GOT3 (cell line): ENCODE measurements at places on chromosomes 11 and 22.

DNA sequence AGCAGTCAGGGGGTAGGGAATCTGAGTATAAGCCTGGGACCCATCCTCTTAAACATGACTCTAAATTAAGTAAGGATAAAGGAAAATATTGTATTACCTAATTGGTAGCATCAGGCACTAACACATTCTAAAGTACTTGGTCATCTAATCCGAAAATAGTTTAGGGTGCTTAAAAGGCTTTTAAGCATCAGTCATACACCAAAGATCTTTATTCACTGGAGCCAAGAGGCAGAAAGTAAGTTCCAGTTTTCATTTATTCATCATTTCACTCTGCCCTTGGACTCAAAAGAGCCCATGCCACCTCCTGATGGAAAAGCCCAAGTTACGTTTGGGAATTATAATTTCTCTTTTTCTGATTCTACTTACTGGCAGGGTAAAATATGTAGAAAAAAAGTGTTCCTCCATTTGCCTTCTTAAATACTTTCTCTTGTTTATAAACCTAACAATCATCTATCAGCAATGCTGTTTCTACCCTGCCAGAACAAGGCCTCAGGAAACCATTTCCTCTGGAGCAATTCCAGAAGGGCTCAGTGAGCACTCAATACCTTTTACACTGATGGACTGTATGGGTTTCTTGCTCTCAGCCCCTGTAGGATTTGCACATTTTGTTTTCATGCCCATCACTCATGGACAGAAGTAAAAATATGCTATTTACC lies 120.1 kb upstream of the SLC5A12 start:
- DNase-seq = no peak

DNA sequence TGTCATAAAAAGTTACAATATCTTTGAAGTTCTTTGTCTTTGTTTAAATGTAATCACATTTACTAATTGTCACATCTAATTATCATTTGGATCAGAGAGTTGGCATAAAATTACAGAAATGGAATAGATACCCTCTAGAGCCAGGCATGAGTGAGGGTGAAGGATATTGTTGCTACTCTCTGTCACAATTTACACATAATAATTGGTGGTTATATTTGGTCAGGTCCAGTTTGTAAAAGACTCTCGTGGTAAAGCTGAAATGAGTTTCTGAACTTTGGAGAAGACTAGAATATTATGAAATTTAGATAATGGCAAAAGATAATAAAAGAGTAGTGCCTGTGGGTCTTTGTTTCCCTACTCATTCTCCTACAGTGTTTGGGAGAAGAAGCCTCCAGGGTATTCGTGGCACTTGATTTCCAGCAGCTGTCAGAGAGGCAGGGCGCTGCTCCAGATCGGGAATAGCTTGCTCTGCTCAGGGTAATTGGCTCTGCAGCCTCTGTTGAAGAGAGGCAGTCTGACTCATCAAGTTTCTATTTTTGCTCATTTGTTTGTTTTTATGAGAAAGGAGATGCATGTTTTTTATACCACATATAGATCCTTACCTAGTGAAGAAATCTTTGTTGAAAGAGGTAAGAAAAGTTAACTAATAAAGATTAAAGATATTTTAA lies 349.9 kb downstream of the CNTN5 start:
- no peak for DNase-seq

DNA sequence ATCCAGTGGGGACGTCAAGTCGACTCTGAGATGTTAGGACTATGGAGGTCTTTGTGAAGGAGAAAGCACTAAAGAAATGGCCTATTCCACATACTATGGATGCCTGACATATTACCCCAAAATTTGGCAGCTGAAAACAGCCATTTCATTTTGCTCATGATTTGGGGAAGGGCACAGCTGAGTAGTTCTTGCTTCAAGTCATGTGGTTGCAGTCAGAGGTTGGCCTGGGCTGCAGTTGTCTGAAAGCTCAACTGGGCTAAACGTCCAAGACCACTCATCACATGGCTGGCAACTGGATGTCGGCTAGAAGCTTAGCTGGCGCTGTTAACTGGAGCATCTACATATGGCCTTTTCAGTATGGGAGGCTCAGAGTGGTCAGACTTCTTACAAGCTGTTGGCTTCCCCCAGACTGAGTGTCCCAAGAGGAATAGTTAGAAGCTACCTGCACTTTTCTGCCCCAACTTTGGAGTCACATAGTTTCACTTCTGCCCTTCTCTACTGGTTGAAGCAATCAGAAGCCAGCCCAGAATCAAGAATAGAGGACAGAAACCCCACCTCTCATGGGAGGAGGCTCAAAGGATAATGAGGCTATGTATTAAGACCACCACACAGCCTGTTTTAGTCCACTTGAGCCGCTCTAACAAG lies 14.1 kb downstream of the SLC35C1 start:
- DNase-seq = no peak

- DNase-seq = no peak
Measured at GRCh38 chr22:41094041-41094593, 1.7 kb downstream of the EP300 start.

GRCh38 chr11:13480198-13480597 lies 15.6 kb downstream of the PTH start:
- no peak for DNase-seq

DNA sequence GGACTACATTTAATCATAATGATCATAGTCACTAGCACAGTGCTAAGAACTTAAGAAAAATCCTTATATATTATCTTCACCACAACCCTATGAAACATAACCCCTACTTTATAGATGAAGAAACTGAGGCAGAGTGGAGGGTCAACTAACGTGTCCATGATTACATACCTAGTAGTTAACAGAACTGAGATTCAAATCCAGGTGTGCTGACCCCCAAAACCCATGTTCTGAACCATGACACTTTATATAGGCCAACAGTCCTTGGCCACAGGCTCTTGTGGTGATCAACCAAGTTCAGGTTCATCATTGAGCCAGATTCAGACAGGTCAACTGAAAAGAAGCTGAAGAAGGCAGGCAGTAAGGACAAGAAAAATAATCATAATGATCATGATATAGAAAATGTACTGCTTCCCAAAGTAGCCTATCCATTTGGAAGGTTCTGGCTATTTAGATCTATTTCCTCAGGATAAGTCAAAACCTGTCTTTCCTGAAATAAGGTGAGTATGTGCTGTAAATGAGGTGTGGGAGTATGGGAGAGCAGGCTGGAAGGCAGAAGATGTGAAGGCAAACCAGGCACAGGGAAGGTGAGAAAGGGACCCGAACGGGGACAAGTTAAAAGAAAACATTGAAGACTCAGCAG lies 39.7 kb downstream of the MAPK1 start:
- DNase-seq = no peak

DNA sequence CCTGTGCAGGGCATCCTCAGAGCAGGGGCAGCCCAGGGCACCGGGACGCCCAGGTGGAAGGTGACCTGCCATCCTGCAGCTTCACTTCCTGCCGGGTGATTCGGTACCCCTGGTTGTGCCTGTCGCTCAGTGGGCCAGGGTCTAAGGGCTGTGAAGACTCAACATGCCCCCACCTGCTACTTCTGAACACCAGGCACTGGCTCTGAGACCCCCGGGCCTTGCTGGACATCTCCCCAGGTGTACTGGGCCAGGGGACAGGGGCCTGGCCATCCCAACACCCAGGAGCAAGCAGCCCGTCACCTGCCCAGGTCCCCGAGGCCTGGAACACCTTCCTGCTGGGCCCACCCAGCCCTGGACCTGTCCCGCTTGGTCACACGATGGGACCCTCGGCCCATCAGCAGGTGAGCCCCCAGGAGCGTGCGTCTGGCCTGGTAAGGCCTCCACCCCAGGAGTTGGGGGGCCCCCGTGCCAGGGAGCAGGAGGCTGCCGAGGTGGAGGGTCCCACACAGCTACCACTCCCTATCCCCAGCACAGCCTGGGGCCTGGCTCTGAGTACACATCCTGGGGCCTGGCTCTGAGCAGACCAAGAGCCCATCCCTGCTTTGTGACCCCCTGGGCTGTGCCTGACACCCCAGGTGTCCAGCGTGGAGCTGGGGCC lies 3.9 kb upstream of the MUC5B start:
- DNase-seq = no peak

DNA sequence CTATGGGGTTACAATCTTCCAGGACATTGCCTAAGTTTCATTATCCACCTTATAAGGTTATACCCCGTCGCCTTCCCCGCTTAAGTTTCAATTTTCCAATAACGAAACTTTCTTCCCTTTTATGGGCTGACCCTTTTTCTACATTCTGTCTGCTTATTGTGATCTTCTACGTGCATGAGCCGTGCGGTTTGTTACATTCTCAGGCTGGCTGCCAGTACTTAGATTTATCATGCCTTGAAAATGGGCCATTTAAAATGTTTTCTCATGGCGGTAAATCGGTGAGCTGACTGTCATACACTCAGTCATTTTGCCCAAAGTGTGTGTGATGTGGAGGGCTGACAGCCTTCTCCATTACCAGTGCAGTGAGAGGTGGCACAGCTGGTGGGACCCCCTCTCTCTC lies 23.3 kb downstream of the DGCR6L start:
- DNase-seq = no peak

GRCh38 chr11:22674470-22675439 lies 8.3 kb downstream of the GAS2 start:
- no peak for DNase-seq

- DNase-seq = no peak
Measured at GRCh38 chr11:1567721-1568100, 4.4 kb downstream of the DUSP8 start.

GRCh38 chr22:19716041-19716828 lies 1.9 kb downstream of the SEPTIN5 start:
- DNase-seq = no peak

DNA sequence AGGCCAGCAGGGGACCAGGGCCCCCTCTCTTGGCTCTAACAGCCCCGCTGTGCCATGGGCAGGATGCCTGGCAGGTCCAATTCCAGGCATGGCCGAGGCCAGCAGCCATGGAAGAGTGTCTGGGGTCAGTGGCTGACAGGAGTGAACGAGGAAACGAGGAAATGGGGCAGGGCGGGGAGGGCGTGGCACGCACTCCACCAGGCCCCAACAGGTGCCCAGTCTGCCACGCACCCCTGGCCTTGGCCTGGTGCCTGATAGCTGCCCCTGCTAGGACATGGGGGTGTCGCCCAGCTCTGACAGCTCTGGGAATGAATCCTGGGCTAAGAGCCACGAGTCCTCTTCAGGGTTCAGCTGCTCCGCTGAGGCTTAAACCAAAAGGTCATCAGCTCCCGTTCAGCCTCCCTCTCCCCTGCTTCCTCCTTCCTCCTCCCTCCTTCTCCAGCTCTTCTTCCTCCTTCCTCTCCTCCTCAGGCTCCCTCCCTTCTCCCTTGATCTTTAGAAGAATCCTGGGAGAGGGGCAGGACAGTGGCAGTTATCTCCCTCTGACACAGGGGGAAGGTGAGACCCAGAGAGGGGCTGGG lies 11.5 kb upstream of the TBC1D22A start:
- DNase-seq = no peak

- DNase-seq = no peak
Measured at GRCh38 chr11:47466201-47466600, 17.3 kb upstream of the RAPSN start.

- DNase-seq = no peak
Measured at GRCh38 chr11:69808667-69809086, 10.5 kb downstream of the FGF3 start.

DNA sequence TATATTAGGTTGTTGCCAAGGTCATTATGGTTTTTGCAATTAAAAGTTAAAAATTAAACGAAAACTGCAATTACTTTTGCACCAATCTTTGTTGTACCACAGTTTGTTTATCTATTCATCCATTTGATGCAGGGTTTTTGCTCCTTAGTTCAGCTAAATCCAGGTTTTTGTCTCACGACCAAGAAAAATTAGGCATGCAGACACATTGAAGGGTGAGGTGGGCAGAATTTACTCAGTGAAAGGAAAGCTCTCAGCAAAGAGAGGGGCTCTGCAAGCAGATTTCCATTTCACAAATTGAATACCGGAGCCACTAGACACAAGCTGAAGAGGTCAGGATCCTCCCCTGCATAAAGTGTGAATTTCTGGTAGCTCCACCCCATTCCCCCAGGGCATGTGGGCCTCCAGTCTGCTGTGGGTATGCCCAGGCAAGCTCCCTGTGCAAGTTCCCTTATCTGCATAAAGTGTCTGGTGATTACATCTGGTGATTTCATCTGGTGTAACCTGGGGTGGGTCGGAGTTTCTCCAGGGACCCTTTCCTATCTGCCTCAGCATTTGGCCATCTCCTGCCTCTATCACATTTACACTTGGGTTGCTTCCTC lies 33.3 kb downstream of the APOL6 start:
- no peak for DNase-seq

GRCh38 chr22:45971408-45972028 lies 5.4 kb downstream of the WNT7B start:
- DNase-seq = no peak

- DNase-seq = no peak
Measured at GRCh38 chr11:78694152-78694551, 119.5 kb upstream of the NARS2 start.

DNA sequence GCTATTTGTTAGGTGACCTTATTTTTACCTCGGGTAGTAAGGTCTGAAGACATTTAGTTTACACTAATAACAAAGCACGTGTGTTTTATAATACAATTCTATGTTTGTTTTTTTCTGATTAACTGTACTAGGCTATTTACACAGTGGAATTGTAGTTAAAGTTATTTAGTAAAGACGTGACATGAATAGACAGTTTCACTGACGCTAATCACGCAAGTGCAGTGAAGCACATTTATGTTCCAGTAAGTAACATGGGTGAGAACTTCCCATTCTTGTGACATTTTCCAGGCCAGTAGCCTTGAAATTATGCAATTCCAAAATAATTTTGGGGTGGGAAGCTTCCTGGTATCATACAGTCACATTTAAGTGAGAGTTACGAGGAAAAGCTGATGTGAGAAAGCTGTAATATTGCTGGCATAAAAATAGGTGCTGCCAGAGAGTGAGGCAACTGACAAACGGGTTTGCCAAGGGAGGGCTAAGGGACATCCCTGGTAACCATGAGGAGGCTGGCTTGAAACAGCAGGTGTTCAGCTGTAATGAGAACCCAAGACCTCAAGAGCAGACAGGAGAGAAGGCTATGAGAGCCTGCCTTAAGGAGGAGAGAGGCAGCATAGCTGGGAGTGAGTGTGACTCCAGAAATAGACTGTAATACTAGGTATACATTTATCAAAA lies 378.8 kb downstream of the DCDC1 start:
- DNase-seq = no peak

GRCh38 chr22:39427751-39428596 lies 28.4 kb downstream of the TAB1 start:
- no peak for DNase-seq

DNA sequence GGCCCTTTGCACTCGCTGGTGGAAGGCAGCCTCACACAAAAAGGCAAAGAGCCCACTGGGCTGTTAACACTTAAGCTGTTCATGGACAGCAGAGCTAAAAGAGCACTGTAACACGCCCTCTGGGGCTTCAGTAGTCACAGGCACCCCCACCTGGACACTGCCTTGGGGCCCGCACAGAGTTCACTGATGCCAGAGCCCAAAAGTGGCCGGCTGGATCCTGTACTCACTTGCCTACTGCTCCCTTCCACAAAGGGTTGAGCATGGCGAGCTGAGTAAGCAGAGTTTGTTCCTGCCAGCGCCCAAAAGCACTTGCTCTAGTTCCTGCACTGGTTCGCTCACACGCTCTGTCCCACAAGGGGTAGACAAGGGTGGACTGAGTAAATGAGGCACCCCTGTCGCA lies 78.8 kb downstream of the RELT start:
- no peak for DNase-seq

- DNase-seq = no peak
Measured at GRCh38 chr22:42473484-42474193, 41.4 kb upstream of the NFAM1 start.

- no peak for DNase-seq
Measured at GRCh38 chr22:24580276-24580675, 12.6 kb downstream of the LRRC75B start.

- no peak for DNase-seq
Measured at GRCh38 chr11:116145187-116145865, 627.5 kb downstream of the BUD13 start.
